ENCODE measurements at places on chromosomes 11 and 22.
A peak's percentile ranks its signal among the peaks of the same experiment; 100 is the strongest.

DNA sequence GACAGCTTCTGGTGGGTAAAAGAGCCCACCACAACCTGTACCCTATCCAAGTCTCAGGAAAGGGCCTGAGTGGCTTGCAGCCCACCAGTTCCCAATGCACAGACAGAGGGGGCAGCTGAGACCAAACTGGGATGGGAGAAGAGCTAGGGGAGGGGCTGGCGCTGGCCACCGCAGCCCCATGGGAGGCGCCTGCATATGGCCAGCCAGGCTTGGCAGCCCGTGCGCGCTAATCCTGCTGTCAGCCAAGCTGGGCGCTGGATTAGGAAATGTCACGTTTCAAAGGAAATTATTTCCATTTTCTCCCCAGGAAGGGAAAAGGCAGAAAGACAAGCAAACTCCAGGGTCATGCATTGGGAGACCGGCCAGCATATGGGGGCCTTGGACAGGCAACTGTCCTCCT is 236.8 kb downstream of the BUD13 start:
- DNase-seq, result no peak

DNA sequence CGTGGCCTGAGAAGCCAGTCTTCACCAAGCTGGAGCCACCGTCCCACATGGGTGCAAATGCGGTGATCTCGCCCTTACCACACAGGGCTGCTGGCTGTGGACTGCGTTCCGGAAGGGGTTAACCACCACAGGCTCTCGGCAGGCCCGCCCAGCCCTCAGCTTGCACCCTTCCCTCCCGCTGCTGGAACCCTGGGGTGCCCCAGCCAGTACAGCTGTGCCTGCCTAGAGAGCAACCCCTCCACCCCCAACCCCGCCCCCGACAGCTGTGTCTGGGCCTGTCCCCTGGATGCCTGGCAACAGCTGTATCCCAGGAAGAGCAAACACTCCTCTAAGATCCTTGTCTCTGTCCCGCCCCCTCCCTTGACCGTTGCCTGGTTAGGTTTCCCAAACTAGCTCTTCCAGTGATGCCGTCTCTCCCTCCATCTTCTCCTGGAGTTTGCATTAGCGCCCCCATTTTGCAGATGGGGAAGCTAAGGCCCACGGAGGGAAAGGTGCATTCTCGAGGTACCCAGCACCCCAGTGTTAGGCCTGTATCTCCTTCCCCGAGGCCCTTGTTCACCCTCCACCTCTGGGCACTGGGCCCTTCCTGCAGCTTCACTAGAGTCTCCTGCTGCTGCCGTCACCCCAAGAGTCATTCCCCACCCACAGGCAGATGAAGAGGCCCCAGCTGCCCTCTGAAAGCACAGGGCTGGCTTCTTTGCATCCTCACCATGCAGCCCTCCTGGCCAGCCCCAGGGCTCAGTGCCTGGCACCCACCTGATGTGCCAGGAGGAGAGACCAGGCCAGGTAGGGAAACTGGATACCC is 12.6 kb upstream of the COX8A start:
- DNase-seq, result no peak

DNA sequence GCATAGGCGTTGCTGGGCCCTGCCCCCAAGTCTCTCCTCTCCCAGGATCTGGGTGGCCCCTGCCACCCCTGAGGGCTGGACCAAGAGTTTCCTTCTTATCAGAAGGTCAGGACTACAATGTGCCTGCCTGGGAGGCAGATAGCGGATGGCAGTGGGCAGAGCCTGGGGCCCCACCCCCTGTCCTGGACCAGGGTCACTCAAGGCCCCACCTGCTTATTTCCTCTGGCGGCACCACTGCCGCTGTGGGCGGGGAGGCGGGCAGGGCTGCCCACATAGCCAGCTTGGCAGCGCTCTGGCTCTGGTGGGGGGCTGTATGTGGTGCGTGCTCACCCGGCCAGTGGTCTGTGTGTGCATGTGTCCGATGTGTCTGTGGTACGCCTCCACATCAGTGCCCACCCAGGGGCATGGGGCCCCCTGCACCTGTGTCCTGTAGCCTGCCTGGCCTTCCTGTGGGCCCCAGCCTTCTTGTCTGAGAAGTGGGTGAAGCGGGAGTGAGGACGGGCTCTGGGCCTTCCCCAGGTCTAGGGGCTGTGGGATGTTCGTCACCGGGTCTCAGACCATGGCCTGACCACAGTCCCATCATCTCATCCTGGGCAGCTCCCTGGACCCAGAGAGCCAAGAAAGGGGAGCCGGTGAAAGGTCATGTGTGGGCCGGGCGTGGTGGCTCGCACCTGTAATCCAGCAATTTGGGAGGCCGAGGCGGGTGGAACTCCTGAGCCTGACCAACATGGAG is 3.0 kb downstream of the GAS2L1 start:
- DNase-seq, result no peak

GRCh38 chr11:2467695-2468055 is 22.9 kb downstream of the KCNQ1 start:
- DNase-seq, result no peak

DNA sequence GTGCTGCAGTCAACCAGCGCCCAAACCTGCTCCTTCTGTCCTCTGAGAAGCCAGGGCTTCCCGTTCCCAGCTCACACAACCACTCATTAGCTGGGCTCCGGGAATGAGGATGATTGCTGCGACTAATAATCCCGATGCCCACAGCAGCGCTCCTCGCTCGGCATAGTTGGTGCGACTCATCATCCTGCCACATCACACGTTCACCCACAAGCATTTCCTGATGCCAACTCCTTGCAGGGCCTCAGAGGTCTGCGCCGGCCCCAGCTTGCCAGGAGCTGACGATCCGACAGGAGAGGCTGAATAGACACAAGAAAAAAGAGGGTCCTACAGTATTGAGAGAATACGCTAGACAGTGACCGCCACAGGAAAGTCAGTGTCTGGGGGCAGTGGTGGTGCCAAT is 10.6 kb upstream of the CSNK1E start:
- DNase-seq, result no peak

DNA sequence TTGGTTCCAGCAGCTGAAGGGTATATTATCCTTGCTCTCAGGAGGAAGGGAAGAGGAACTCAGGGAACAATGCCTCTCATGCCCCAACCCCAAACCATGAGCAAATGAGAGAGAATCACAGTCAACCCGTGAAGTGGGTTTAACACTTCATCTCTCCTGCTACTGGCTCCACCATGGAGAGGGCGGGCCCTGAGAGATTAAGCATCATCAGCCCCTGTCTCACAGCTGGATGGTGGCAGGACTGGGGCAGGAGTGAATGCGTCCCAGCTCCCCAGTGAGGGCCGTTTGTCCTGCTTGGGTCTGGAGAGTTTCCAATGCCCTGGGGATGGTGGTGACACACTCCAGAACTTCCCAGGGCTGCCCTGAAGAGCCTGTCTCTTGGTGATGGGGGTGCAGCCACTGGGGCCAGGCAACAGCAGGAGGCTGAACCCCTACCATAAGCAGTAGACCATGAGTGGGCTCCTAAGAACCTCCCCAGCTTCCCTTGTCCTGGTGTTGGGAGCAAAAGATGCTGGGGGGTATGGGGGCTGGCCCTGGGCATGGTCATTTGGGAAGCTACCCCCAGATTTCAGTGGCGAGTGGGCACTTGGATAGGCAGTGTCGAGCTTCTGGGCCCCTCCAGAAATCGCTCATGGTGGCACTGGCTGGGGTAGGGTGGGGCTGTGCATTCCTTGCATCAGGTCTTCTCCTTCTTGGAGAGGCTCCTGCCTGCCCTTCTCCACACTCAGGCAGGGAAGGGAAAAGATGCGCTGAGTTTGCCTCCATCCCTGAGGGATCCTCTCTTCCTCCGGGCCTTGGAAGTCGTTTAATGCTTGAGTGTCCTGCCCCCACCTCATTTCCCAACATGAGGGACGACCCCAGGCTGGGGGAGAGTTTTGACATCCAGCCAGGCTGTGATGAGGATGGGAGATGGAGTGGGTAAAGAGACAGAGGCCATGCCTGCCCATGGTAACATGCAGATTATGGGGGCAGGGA is 157.5 kb downstream of the ST3GAL4 start:
- DNase-seq, result no peak

DNA sequence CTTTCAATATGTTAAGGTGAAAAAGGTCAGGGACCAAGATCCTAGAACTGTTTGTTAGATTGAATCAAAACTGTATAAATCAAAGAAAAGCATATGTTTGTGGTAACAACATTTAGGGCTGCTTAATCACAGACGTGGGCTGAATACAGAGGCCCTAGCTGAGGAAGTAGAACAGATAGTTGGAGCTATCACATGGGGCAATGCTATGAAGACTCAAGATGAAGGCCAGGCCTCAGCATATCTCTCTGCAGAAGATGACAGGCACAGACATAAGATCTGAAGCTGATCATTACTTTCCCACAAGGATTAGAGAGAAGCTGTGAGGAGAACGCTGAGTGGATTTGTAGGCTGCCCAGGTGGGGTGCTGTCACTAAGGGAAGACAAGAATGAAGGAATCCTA is 158.6 kb upstream of the CARD18 start:
- DNase-seq, result no peak

DNA sequence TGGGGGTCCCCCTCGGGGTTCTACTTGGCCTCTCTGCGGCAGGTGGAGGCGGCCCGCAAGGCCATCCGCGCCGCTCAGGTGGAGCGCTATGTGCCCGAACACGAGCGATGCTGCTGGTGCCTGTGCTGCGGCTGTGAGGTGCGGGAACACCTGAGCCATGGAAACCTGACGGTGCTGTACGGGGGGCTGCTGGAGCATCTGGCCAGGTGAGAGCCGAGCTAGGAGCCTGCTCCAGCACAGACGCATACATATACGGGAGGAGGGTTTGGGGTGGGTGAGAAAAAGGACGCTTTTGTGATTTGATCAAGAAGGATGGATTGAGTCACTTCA is 415 bp downstream of the CENATAC start:
- DNase-seq, result no peak

DNA sequence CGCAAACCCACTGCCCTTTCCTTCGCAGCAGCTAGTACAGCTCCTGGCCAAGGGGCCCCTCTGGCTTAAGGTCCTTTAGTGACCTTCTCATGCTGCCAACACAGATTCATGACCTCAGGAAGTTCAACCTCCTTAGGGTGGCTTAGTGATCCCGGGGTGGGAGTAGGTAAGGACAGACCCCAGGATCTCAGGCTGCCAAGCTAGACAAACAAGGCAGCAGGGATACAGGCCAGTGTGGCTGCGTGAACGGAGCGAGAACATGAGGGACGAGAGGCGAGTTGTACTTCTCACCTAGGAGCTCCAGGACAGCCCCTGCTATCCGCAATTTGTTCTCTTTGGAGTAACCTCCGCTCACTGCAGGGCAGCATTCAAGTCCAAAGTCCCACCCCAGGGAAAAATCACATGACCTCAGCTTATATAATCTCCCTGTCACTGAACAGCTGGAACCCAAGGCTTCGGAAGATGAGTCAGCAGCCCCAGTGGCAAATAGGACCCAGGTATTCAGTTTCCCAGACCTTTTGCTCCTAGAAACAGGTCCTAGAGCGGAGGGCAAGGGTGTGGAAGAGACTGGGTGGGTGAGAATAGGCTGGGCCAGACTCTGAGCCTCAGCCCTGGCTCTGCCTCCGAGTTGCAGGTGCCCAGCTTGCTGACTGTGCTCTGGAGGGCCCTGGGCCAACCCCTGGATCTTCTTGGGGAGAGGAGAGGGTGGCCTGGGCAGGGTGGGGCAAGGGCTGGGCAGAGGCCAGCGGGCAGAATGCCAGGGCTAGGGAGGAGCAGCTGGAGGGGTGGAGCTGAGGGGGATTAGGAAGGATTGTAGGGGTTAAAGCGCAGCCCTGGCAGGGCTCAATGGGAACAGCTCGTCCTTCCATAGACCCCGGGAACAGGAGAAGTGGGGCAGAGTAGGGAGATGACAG is 13.1 kb downstream of the USP2 start:
- DNase-seq, result no peak

DNA sequence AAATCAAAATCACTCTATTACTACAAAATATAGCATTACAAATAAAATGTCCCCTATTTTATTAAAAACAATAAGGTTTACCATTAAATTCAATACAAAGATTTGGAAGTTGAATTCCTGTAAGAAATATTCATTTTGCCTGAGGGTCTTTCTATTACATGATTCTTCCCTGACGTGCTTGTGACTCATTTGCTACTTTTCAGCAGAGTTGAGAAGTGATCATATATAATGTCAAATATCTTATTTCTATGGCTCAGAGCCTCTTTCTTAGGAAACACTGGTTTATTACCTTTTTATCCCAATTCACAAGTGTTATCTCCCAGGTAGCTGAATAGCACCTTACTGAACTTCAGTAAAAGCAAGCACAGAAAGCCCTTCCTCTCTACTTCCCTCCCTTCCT is 65.2 kb upstream of the CNTN5 start:
- DNase-seq, result no peak

DNA sequence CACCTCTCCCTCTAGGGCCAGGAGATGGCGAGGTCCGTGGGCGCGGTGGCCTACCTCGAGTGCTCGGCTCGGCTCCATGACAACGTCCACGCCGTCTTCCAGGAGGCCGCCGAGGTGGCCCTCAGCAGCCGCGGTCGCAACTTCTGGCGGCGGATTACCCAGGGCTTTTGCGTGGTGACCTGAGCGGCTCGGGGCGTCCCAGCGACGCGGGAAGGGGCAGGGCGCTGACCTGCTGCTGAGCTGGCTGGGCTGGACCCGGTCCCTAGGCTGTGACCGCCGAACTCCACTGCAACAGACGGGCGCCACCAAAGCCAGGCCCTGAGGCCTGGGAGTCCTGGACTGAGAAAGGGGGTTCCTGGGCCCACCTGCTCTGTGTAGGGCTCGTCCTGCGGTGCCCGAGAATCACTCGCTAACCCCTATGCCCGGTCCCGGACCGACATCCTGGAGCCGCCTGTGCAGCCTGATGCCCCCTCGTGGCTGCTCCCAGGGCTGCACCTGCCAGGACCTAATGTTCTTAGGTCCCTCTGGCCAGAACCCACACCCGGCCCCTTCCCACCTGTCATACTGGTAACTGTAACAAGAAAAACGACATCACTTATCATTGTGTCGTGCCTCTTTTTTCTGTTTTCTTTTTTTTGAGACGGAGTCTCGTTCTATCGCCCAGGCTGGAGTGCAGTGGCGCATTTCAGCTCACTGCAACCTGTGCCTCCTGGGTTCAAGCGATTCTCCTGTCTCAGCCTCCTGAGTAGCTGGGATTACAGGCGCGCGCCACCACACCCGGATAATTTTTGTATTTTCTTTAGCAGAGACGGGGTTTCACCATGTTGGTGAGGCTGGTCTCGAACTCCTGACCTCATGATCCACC is 15.0 kb downstream of the RHOD start:
- DNase-seq, result peak; percentile 32

- DNase-seq, result no peak
These were observed 363.5 kb downstream of the BUD13 start for GRCh38 chr11:116409238-116409637.

- DNase-seq, result no peak
These were observed 59.8 kb downstream of the TENM4 start for GRCh38 chr11:79381036-79381435.

- no peak for DNase-seq
These were observed 93.9 kb upstream of the PITPNB start for GRCh38 chr22:28012832-28013460.

GRCh38 chr11:46877580-46877979 is 31.5 kb upstream of the CKAP5 start:
- DNase-seq, result no peak

GRCh38 chr11:69468911-69469885 is 12.3 kb upstream of the LINC01488 start:
- DNase-seq, result no peak
